Mucosa of gallbladder (tissue), 1 donor: ENCODE measurements at places on chromosomes 1 and 21. TPM values are rescaled to one million over a fixed set of nuclear protein-coding genes. Genes with fewer than 3 reads are reported as not detected.
A peak's percentile ranks its signal among the peaks of the same experiment; 100 is the strongest.

Gene GJA8
- not detected for total RNA-seq

Gene FAM151A
- not detected for total RNA-seq

Gene SRGAP2B
- 28.1 TPM for total RNA-seq

Gene CCDC27
- total RNA-seq: not detected

Gene CD52
- total RNA-seq: 21.1 TPM

Gene OPTC
- not detected for total RNA-seq

Gene MRPL20
- total RNA-seq: 99.2 TPM

Gene TEX35
- not detected for total RNA-seq

Gene KRTAP13-2
- not detected for total RNA-seq

Gene NUDT4B
- 0.46 TPM for total RNA-seq

Gene GJB3
- 6.3 TPM for total RNA-seq

Gene LMX1A
- total RNA-seq: 0.12 TPM

Gene ZNF695
- total RNA-seq: 0.06 TPM

Gene OLFML2B
- total RNA-seq: 8.4 TPM

Gene PFKFB2
- 17.9 TPM for total RNA-seq

DNA sequence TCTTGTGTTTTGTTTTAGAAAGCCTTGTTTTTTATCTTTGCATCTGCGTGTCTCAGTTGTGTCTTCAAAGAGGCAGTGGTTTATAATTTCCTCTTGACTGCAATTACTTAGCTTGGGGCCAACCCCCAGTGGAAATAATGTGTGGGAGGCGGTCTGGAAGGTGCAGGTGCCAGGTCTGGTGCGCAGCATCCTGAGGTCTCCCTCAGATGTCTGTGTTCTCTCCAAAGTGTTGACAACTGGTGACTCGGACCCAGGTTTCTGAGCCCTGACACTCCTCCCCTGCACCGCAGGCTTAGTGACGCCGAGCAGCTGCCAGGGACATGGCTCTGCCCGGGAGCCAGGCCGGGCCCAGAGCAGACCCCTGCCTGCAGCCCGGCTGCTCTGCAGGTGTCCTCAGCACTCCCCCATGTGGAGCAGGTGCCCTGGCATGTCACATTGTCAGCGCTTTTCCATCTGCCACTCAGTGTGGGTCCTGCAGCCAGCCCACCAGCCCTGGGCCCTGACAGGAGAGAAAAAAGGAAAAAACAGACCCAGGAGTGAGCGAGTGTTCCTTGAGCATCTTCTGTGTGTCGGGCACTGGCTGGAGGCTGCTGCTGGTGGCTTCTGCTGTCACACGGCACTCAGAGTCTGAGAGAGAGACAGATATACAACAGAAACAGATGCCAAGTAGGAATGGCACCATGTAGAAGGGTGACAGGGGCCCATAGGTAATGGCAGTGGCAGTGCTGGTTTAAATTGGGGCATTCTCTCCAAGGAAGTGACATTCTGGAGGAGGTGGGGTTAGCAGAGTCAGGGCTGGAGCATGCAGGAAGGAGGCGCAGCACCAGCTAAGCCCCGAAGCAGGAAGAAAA, 24.8 kb upstream of the SELENON start:
- no peak for DNase-seq

GRCh38 chr1:174535207-174535606, 87.4 kb downstream of the GPR52 start:
- DNase-seq: no peak

GRCh38 chr1:162639718-162640117, 7.5 kb downstream of the DDR2 start:
- DNase-seq: no peak

- no peak for DNase-seq
These were observed 339.6 kb downstream of the PDE4B start for GRCh38 chr1:66132324-66132723.

DNA sequence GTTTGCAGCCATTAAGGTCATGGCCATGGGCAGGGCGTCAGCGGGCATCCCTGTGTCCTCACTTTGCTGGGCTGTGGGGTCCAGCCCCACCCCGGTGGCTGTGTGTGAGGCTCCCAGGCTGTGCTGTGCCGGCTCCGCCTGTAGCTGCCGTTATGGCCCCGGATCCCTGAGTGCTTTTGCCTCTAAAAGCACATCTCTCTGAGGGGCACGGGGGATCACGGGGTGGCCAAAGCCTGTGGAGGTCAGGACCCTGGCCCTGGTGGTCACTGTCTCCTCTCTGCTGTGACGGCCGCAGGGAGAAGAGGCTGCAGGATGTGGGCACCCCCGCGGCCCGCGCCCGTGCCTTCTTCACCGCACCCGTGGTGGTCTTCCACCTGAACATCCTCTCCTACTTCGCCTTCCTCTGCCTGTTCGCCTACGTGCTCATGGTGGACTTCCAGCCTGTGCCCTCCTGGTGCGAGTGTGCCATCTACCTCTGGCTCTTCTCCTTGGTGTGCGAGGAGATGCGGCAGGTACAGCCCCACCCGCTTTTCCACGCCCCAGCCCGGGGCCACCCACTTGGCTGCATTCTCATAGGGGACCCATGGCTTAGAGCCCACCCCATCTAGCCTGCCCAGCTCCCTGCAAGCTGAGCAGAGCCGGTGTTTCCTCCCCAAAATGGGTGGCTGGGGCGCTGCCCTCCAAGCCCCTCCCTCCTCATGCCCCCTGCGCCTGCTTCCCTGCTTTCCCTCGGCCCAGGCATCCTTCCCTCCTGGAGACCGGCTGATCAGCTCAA, 48.2 kb downstream of the TRPM2 start:
- DNase-seq: peak; percentile 2

DNA sequence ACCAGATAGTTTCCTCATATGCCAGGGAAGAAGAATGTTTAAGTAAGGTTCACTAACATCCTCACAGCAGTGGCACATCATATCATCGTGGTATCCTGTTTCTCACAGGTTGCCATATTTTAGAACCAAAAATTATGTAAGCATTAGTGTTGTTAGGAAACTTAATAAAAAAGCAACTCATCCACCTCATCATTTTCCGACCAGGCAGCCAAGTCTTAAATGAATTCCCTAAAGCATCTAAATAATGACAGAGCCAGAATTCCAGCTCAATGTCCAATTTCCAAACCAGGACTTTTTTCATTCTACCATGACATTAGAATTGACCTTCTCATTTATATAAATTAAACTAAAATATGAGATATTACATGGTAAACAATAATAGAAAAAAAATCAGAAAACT, 272.7 kb downstream of the NTNG1 start:
- no peak for DNase-seq

DNA sequence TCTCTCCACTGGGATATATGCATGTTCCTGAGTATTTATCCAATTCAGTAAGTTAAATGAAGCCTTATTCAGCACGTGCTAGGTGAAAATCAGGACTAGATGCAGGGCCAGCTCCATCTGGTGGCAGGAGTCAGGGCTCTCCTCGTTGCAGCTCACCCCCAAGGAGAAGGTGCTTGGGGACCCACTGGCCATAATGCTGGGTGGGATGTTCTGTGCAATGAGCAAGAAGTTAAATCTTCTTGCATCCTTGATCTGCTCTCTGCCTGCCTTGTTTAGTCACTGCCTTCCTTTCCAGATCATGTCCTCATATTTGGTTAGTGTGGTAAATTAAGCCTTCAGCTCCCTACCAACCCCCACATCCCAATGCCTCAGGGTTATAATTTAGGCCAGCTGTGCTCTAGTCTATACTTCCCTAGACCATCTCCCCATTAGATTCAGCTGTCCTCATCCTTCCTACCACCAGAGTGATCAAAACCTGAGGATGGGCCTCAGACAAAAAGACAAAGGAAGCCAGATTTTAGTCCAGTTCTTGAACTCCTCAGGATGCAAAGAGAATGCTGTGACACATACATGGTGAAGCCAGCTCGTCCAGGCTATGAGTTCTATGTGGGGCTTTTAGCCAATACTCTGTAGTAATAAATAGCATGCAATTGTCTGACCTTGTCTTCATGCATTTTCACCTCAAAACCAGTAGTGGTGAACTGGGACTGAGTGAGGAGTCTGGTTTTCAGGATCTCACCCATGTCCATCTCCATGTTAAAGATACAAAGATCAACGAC, 55.9 kb downstream of the SEC16B start:
- DNase-seq: no peak

GRCh38 chr21:45948576-45949141, 32.9 kb upstream of the COL6A1 start:
- DNase-seq: no peak

DNA sequence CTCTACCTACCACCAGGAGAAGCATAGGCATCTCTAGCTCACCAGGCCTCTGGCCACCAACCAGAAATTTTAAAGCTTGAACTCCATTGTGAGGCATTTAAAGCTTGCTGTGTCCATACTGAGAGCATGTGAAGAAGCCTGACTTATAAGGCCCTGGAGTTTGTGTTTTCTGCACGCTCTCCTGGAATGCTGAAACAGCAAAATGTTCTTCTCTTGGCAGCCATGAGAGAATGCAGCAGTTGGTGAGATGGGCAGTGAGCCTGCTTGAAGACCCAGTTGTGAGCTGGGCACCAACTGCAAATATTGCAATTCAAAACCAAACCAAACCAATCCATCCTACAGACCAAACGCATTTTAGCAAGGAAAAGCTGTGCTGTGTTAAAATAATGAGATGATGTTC, 170.0 kb upstream of the IVNS1ABP start:
- DNase-seq: no peak

DNA sequence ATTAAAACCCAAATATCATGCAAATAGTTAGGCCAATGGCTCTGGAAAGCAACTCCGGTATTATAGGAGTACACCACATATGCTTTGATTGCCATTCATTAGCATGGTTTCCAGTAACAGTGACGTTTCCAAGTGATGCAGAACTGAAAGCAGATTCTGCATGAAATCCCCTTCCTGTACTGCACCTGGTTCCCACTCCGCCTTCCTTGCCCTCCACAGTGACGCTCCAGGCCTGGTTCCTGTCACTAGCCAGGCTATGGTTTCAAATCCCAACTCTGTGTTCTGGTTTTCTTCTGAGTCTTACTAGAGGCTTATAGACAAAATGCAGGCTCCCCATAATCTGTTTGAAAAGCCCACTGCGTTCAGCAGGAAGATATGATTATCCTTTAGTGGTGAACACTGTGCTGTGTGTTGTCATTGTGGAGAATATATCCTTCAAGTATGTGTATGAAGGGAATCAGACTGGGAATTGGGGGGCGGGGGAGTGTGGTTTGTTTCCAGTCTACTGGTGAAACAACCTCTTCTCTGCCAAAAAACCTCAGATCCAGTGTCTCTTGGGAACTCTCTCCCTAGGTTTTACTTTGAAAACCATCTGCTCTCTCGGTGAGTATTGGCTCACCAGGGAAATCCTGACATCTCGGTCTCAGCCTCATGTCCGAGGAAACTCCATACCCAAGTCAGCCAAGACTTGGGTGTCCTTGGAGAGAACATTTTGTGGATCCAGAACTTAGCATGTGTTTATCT, 78.7 kb downstream of the TYW3 start:
- no peak for DNase-seq

DNA sequence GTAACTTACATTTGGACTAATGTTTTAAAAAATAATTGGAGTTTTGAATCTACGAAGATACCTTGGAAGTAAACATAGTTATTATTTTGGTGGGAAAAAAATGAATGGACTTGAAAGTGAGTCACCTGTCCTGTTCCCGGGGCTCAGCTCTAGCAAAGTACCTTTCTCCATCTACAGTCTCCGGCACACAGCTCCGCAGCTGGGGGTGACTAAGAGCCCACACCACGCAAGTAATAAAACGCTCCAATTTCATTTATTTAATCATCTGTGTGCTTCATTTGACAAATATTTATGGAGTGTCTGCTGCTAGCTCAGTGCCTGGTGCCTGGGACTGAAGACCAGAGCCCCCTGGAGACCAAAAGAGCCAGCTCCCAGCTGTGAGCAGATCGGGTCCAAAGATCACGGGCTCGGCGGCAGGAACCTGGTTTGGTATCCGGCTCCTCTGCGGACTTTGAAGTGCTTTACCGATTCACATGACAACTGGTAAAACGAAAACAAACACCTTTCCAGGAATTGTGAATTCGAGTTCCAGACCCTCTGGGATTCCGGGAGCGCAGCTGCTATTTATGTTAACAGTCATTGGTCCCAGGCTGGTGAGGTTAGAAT, 1.7 kb upstream of the RIPK4 start:
- DNase-seq: peak; percentile 89

DNA sequence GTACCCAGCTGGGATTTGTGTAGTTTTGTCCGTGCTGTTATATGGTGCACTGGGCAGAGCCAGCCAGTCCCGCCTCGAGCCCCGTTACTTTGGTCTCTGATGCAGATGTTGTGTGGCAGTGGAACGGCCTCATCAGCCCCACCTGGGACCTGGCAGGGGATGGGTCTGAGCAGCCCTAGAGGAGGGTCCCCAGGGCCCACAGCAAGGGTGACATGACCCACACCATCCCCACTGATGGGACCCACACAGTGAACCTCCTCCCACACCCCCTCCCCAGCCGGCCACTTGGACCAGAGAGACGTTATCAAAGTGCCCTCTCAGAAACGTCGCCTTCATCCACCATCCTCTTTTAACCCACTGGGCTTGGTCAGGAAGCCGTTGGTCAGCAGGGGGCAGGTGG, 42.0 kb upstream of the PCBP3 start:
- DNase-seq: no peak
